Pulmonary artery endothelial cell (primary cell): ENCODE measurements at places on chromosomes 11 and 22.

DNA sequence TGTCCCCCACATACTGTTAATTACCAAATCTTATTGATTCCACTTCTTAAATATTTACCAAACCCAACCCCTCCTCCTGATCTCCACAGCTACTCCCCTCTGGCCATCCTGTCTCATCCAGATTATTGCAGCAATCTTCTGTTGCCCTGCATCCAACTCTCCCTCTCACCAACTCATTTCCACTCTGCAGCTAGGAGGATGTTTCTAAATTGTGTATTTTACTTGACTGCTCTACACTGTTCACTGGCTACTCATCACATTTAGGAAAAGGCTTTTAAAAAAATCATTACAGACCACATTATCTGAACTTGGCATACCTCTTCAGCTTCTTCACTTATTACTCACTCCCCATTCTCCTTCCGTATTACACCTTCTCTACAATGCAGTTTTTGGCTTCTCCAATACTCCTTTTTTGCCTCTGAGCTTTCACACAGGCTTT, 117.9 kb downstream of the ATG16L2 start:
- no peak for DNase-seq

DNA sequence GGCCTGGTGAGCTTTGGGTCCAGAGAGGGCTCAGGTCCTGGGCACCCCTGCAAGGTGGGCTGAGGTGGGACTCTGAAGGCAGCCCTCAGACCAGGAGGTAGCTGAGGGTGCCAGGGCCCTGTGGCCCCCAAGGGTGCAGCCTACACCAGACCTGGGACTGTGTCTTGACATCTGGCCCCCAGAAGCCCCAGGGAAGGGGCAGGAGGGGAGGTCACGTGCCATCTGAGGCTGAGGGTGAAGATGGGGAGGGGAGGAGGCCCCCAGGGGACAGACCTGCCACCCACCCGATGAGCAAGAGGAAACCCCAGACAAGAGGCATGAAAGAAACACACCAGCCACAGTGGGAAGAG, 520.2 kb downstream of the BRD1 start:
- DNase-seq = no peak

DNA sequence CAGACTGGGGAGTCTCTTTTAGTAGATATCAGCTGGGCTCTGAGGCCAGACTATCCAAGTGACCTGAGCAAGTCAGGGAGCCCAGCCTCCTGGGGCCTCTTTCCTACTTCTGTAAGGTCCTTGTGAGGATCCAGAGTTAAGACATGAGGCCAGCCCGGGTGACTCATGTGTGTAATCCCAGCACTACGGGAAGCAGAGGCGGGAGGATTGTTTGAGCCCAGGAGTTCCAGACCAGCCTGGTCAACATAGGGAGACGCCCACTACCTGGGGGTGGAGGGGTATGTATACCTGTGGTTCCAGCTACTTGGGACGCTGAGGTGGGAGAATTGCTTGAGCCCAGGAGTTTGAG, 36.9 kb upstream of the POLA2 start:
- DNase-seq = peak; percentile 32

- no peak for DNase-seq
Observed at GRCh38 chr22:47325249-47325648, 562.8 kb downstream of the TBC1D22A start.

- DNase-seq = no peak
Observed at GRCh38 chr11:2142762-2143202, 3.6 kb upstream of the IGF2 start.

- DNase-seq = no peak
Observed at GRCh38 chr11:47393163-47394049, 15.0 kb upstream of the SLC39A13 start.

- peak; percentile 20 for DNase-seq
Observed at GRCh38 chr11:106473089-106473722, 395.7 kb downstream of the AASDHPPT start.

DNA sequence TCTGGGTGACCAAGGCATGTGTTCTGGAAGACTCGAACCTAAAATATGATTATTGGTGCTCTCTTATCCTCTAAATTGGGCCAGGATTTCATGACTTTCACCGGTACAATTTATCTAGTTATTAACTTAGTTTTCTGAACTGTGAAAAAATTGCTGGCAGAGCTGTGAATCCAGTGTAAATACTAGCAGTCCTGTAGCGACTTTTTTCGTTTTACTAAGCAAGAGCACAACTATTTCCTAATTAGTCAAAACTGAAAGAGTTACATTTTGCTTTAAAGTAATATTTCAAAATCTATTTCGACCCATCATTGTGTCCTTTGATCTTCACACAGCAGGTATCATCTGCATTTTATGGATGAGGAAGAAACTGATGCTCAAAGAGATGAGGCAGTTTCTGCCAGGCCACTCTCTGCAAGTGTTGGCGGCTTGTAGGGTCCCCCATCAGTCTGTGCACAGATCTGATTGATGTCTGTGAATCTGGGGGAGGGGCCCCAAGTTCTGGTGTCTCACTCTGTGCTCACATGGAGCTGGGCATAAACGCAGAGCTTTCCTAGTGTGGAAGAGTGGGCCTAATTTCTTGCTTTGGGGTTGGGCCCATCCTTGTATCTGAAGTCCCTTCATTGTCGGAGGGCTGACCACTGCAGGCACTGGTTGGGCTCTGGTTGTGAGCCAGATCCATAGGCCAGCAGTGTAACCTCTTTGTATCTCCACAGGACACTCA, 1.4 kb upstream of the TRMT2A start:
- DNase-seq = no peak

DNA sequence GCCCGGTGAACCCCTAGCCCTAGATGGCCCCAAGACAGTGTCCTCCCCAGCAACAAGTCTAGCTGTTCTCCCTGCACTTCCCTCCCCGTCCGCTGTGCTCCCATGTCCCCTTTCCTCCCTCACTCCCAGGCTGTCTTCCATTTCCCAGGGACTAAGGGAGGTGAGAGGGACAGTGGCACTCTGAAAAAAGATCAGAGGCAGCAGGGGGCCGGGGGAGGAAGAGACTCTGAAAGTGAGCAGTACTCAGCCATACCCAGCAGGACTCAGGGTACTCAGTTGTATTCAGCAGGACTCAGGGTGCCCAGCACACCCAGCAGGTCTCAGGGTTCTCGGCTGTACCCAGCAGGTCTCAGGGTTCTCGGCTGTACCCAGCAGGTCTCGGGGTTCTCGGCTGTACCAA, 48.4 kb upstream of the THY1 start:
- DNase-seq = no peak

DNA sequence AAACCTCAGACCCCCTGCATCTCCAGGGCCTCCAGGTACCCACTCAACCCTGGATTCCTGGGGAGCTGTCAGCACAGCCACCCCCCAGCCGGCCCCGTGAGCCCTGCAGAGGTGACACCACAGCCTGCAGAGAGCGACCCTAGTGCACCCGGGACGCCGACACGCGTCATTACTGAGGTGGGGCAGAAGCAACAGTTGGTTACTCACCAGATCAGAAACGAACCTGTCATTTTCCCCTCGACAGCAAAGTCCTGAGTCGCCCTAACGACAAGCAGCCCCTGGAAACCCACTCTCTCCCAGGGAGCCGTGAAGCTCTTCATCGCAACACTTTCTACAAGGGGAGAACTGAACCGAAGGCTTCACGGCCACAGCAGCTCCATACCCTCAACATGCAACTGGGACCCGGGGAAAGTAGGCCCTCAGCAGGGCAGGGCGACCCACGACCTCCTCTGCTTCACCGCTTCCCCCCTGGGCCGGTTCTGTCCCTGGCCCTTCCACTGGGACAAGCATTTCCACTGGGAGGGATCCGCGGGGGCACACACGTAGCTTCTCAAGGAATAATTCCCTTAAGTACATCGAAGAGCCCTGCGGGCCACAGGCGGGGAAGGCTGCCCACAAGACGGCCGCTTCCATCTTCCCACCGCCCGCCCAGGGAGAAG, 1.6 kb downstream of the BRD1 start:
- DNase-seq = no peak

DNA sequence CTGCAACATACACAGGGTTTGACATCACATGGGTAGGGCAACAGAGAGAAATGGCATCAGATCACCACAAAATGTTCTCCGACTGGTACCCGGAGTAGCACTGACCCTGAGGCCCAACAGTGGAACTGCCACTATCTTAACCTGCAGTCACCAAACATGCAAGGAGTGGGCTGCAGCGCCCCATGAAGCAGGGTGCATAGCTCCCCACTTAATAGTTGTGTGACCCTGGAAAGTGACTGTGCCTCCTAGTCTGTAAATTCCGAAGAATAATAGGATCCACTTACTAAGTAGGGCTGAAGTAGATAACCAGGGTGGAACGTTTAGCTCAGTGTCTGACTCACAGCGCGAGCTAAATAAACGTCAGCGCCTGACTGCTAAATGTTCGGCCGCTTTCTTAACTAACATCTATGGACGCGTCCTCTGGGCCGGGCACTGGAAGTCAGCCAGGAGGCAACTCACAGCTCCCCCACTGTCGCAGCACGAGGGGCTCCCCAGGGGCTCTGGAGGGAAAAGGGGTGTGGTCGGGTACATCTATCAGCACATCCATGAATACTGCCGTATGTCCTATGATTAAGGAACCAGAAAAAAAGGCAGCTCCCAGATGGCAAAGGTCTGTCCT, 777 bp downstream of the LTO1 start:
- no peak for DNase-seq

DNA sequence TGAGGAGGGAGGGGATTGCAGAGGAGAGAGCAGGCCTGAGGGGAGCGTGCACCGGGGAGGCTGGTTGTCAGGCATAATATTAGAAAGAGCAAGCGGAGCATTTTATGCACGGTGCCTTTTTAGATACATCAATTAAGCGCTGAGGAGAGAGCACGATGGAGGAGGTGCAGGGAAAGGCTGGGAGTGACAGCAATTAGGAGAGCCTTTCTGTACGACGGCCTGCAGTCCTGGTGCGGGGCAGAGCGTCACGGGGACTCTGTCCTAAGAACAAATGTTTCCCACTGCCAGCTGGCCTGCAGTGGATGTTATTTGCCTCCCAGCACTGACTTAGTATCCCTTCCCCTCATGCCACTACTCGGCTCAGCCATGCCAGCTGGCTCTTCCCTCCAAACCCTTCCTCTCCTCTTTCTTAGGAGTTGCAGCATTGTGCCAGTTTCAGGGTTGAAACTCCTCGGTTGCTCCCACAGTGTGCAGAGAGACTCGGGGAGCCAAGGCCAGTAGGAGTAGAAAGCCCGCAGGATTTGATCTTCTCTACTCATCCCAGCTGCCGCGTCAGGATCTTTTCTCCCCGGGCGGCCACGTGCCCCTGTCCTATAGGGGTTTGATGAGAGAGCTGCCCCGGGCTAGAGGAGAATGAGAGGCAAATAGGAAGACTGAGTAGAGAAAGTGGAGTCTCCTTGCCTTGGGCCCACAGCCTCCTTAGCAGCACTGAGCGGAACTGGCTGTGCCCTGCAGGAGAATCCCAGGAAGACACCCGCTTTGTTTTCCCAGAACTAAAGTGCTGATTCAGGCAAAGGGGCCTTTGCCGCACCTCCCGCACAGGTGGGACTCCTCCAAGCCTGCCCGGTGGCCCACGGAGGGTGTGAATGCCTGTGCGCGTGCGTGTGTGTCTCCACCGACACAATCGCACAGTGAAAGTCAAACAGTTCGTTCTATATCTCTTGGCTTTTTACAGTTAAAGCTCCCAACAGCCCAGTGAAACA, 875.3 kb downstream of the NTM start:
- no peak for DNase-seq

GRCh38 chr11:35257281-35257680, 118.3 kb downstream of the CD44 start:
- no peak for DNase-seq

- no peak for DNase-seq
Observed at GRCh38 chr11:47863898-47864430, 15.8 kb upstream of the NUP160 start.

DNA sequence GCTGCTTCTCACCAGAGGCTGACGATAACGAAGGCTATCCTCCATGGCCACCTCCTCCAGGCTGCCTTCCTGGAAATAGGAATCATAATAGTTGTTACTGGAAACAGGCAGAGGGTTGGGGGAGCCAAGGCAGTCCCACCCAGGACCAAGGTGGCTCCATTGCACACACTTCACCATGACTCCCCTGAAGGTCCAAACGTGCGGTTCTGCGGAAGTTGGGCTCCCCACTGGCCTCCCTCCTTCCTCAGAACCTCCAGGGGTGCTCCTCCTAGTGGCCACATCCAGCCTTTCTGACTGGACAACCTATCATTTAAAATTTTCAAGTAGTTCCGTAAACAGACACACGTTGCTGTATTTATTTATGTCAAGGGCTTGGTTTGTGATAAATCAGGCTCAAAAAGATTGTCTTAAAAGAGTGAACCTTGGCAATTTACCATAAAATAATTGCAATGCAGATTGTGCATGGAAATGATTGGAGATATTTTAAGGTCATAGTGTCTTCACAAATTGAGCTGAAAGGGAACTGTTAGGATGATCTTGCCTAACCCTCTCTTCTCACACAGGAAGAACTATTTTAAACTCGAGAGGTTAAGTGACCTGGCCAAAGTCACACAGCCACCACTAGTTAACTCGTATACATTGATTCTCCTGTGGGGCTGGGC, 1.4 kb upstream of the TCN2 start:
- DNase-seq = no peak

GRCh38 chr22:17106161-17106784, 14.9 kb downstream of the TMEM121B start:
- DNase-seq = no peak

GRCh38 chr11:74725701-74726100, 5.5 kb downstream of the CHRDL2 start:
- no peak for DNase-seq

- DNase-seq = no peak
Observed at GRCh38 chr11:57116654-57117053, 65.1 kb upstream of the LRRC55 start.

DNA sequence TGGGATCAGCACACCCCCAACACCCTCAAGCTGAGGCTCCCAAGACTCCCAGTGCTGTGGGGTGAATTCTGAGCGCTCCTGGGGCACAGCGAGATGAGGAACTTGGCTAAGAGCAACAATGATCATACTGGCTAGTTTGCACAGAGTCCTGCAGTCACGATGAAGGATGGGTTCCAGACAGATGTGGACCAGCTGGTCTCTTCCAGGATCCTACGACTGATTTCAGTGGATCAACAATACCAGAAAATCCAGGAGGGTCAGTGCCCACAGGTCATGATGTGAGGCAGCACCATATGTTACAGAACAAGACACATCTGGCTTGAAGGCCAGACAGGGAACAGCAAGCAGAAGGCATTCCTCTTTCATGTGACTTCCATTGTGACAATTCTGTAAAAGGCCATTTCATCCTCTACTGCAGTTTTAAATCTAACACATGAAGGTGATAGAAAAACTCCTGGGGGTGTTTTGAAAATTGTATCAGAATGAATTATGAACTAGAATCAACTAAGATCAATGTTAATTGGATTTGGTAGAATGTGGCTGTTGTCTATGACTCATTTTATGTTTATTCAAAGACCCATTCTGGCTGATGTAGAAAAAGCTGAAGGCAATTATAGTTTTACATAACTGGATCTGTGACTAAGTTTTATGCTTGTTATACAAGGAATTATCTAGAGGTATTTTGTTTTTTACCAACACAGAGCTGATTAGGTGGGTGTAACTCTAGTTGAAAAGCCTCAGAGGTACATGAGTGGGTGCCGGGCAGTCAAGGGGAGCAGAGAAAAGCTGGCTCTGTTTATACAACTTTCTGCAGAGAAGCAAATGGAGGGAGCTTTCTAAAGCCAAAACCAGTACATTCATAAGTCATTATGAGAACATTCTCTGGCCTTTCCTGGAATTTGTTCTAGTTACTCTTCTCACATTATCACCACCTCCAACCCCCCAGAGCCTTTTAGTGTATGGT, 29.1 kb downstream of the OR52K1 start:
- no peak for DNase-seq
